ENCODE measurements at places on chromosomes 3 and 15.

- DNase-seq: no peak
Measured at GRCh38 chr3:23685541-23686258, 120.1 kb upstream of the UBE2E1 start.

- no peak for DNase-seq
Measured at GRCh38 chr3:34886443-34886842, 752.9 kb upstream of the ARPP21 start.

GRCh38 chr3:150255413-150255812 lies 152.7 kb upstream of the TSC22D2 start:
- peak; percentile 33 for DNase-seq

DNA sequence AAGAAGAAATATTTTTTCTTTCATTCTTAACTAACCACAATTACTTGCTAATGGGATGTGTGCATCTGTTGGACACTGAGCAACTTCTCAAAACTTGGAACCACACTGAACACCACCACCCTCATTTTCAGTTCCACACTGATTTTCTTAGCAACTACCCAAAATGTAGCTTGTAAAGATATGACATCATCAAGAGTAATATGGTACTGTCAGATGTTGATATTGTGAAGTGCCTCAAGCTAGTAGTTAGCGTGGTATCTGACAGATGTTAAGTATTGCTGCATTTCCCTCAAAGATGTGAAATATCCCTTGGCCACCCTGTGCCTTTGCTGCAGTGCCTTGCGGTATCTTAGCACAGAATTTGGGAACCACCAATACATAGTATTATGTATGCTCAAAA lies 9.3 kb downstream of the RFTN1 start:
- no peak for DNase-seq

DNA sequence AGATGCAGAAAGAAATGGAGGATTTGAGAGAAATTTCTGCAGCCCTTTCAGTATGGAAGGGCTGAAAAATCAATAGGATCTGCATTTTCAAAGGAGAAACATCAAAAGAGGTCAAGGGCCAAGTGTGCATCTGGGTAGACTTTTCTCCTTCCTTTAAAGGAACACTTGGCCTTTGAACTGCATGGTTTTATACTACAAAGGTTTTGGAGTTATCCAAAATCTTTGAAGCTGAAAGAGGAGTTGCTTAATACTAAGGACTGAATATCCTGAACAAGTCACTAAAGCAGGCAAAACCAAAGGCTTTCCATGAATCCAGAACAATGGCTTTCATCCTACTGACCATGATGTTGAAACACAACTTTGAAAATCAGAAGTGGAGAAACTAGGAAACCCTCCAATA lies 553.7 kb upstream of the LMCD1 start:
- no peak for DNase-seq

DNA sequence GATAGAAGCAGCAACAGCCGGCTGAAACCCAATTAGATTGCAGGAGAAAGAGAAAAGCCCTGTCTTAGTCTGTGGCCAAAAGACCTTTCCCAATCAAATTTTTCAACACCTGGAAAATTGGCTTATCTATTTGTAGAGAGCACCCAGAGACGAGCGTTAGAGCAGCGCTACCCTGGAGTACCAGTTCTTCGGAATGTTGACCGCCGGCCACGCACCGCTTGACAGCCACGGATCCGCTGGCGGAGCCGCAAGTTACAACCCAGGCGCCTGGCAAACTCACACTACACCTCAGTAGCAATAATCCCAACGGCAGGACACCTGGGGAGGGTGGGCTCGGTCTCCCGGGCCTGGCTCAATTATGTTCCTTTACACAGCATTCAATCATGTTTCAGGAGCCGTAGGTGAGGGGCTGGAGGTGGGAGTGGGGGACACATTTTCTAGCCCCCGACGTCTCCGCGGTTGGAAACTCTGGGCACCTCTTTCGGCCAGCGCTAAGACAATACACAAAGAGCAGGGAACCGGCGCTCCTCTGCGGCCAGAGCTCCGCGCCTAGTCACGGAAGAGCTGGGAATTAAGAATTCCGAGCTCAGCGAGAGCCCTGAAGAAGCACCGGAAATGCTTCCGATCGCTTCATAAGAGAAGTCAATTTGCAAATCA lies 1.2 kb downstream of the MB21D2 start:
- no peak for DNase-seq

- no peak for DNase-seq
Measured at GRCh38 chr15:75672646-75673425, 25.1 kb downstream of the SNX33 start.

DNA sequence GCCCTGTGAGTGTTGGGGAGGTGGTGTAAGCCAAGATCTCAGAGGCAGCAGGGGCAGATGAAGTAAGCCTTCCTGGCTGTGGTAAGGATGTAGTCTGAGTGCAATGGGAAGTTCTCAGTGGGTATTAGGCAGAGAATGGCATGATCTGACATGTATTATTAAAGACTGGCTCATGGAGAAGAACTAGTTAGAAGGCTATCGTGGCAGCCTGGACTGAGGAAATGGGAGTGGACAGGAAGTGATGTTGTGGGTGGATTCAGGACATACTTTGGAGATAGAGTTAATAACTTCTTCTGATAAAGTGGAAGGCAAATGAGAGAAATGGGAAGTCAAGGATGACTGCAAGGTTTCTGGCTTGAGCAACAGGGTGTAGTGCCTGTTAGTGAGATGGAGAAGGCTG lies 250.9 kb upstream of the CFAP20DC start:
- no peak for DNase-seq

DNA sequence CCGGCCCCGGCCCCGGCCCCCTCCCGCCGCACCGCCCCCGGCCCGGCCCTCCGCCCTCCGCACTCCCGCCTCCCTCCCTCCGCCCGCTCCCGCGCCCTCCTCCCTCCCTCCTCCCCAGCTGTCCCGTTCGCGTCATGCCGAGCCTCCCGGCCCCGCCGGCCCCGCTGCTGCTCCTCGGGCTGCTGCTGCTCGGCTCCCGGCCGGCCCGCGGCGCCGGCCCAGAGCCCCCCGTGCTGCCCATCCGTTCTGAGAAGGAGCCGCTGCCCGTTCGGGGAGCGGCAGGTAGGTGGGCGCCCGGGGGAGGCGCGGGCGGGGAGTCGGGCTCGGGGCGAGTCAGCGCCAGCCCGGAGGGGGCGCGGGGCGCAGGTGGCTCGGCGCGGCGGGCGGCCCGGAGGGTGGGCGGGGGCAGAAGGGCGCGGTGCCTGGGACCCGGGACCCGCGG lies 352 bp downstream of the CHRD start:
- DNase-seq: peak; percentile 24

Measured in NCI-H1436 (cell line).